AG08396 (cell line): ENCODE measurements at places on chromosomes 1 and 21.

GRCh38 chr1:33443705-33444180 lies 12.8 kb upstream of the PHC2 start:
- DNase-seq = no peak

DNA sequence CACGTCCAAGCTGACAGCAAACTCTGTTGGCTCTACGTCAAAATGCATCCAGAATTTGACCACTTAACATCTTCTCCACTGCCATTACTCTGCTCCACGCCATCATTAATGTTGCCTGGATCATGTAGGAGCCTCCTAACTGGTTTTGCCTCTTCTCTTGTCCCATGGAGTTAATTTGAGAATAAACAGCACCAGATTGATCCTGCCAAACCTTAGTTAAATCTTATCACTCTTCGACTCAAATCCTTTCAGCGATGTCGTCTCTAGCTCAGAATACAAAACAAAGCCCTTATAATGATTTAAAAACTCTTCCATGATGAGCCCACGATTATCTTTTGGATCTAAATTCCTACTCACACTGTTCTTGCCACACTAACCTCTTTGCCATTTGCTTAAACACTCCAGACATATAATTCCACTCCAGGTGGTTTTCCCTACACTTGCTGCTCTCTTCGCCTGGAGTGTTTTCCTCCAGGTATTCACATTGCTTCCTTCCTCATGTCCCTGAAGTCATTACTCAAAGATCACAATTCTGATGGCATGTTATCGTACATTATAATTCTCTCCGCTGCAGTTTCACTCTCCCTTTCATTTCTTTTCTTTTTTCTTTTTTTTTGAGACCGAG lies 90.7 kb upstream of the KCNK2 start:
- no peak for DNase-seq

- DNase-seq = no peak
Observed at GRCh38 chr1:246254854-246255253, 252.2 kb downstream of the SMYD3 start.

DNA sequence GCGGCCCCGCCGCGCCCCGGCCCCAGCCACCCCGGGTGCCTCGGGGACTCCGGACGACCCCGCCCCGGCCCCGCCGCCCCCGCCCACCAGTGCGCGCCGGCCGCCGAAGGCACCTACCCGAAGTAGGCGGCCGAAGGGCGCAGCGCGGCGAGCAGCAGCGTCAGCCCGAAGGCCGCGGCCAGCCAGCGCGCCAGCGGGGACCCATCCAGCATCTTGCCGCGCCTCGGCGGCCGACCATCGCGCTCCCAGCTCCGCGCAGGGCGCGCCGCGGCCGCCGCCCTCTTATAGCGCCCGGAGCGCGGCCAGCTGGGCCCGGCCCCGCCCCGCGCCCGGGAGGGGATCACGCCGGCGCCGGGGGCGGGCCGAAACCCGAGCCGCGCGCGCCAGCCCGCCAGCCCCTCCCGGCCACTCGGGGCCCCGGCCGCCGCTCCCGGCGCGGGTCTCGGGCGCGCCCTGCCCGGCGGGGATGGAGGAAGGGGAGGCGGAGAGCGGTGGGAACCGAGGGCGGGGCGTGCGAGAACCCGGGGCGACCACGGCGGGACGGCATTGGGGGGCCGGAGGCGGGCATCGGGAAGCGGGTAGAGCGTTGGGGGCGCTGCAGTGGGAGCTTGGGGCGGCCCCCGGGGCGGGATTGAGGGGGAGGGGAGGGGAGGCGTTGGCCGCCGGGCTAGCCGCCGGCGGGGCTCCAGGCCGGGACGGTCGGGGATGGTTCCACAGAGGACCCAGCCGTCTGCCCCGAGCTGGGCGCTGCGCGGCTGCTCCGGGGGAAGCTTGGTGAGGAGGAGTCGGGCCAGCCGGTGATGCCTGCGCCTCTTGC lies at the start of gene WNT9A:
TSS of gene WNT9A (minus strand) at position 257 of the 817 bp plus-strand sequence. CDS start at position 212, 45 bp downstream.
- DNase-seq = peak; percentile 94

DNA sequence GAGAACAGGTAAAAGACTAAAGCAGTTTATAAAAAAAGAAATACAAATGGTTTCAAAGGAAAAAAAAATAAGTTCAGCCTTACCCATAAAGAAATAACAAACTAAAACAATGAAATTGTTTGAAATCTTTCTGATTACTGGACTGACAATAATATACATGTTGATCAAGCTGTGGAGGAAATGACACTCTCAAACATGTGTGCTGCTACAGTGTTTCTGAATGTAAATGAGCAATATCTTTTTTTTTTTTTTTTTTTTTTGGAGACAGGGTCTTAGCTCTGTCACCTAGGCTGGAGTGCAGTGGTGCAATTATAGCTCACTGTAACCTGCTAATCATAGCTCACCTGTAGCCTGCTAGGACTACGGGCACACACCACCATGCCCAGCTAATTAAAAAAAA lies 6.5 kb downstream of the EPS15 start:
- no peak for DNase-seq

DNA sequence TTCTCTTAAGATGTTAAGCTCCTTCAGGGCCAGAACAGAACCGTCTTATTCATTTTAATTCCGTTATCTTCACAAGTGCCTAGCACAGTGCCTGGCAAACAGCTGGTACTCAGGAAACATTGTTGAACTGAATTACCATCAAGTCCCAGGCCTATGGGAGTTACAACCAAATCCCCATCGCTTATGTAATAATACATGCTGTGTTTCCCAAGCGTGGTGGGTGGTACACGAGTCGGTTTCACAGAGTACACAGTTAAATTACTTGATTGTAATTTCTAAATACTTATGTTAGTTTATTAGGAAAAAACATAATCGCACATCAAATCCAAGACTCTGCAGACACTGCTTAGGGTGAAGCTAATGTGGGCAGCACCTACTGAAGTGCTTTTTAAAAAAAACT lies 1.0 kb downstream of the ANGEL2 start:
- peak; percentile 16 for DNase-seq

DNA sequence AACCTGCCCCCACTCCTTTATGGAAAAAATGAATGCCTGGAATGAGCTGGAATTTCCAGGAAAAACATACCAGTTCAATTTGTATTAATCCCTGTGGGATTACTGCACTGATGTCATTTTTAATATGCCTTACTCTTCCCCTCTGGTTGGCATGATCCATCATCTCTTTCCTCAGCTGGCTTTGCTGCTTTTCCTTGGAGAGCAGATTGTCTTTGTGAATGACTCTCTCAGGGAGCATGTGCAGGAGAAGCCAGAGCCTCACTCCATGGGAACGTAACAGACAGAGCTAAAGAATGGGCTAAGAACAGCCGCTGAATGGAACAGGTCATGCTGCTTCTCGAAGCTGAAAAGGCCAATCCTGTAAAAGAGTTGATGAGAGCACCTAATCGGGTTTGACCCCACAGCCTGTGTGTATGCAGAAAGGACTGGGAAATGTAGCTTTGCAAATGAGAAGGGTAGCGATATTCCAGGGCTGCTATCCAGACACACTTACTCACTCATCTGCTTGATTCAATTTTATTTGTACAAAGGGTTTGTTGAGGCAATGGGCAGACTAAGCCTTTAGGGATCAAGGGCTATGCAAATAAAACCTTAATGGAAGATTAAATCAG lies 20.7 kb downstream of the PHC2 start:
- DNase-seq = no peak

DNA sequence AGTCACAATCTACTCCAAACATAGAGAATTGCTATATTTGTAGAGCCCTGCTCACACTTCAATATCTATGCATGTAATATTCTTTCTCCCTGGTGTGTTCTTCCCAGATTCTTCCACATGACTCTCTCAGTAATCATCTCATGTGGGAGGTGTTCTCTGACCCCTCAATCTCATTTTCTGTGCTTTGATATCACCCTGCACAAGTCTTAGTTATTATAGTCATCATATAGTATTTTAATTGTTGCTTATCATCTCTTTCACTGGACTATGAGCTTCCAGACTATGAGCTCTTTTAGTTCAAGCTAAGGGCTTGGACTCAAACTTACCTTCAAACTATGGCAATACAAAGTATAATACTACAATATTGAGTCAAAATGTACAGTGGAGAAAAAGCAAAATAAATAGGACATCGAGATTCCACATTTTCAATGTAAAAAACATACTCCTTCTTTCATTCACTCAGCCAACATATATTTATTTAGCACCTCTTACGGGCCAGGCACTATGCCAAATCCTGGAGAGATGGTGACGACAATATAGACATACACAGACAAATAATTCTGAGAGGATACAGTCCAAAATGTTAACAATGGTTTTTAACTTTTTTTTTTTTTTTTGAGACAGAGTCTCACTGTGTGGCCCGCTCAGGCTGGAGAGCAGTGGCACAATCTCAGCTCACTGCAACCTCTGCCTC lies 12.7 kb downstream of the TESK2 start:
- DNase-seq = no peak

GRCh38 chr21:32765058-32765457 lies 6.5 kb downstream of the PAXBP1 start:
- DNase-seq = no peak

- DNase-seq = no peak
Observed at GRCh38 chr1:172496678-172497077, 36.3 kb upstream of the SUCO start.

DNA sequence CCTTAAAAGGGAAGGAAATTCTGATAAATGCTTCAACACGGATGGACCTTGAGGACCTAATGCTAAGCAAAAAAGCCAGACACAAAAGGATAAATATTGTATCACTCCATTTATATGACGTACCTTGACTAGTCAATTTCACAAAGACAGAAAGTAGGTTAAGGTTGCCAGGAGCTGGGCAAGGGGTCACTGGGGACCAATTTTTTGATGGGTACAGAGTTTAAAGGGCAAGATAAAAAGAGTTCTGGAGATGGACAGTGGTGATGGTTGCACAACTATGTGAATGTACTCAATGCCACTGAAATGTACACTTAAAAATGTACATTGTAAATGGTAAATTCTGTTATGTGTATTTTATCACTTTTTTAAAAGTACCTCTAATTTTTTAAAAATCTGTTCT lies 32.1 kb upstream of the SLAMF9 start:
- DNase-seq = no peak

DNA sequence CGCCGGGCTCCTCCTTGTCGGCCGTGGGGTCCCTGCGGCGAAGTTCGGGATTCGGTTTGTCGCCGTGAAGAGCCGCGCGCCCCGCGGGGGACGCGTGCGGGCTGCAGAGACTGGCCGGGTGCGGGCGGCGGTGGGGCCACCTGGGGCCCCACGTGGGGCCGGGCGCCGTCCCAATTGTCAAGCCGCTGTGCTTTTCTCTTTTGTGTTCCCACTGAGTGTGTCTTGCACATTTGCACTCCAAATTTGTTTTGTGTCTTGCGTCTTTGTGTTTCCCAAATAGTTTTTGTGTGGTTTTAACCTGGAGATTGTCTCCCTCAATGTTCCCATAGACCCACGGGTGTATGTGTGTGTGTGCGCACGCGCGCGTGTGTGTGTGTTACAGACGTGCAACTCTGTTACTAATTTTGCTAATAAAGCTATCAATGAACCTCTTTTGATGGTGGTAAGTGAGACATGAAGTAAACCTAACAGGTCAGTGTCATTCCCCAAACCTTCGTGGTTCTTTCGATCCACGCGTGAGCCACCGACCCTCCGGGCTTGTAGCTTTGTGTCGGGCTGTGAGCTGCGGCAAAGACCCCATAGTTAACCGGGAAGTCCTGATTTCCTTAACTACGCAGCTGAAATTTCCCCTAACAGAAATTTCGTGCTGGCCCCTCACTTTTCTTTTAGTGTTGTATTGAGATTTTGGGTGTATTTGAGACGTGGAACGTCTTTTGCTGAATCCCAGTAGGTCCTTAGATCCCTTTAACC lies 708 bp downstream of the PRDM2 start:
- DNase-seq = peak; percentile 66

- DNase-seq = no peak
Observed at GRCh38 chr1:85219853-85220610, 19.2 kb upstream of the SYDE2 start.

DNA sequence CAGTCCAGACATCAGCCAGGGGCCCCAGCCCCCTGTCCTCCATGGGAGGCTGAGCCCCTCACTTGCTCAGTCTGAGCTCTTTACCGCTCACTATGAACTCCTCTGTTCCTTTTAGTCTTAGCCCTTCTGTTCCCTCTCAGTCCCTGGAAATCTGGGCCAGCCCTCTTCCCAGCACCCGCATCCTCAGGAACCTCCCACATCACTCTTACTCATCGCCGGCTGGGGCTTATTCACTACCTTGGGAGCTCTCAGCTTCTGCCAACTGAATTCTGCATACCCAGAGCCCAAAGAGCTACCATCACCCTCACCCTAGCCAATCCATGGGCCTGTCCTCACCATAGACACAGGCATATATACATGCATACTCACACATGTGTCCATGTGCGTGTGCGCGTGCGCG lies 11.5 kb downstream of the KNCN start:
- DNase-seq = peak; percentile 91

DNA sequence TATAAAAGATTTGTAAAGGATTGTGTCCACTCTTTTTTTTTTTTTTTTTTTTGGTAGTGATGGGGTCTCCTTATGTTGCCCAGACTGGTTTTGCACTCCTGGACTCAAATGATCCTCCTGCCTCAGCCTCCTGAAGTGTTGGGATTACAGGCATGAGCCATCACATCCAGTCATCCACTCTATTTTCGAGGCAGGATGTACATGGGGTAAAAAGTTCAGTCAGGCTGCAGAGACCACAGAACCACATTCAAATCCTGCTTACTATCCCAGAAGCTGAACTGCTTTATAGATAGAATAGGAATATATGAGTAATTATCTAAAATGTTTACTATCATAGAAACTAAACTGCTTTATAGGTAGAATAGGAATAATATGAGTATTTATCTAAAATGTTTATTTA lies 26.0 kb upstream of the KCNK2 start:
- DNase-seq = no peak
